ENCODE measurements at places on chromosomes 1 and 21.

- peak; percentile 71 for DNase-seq
Measured at GRCh38 chr1:202135221-202135721, 9.3 kb downstream of the ARL8A start.

DNA sequence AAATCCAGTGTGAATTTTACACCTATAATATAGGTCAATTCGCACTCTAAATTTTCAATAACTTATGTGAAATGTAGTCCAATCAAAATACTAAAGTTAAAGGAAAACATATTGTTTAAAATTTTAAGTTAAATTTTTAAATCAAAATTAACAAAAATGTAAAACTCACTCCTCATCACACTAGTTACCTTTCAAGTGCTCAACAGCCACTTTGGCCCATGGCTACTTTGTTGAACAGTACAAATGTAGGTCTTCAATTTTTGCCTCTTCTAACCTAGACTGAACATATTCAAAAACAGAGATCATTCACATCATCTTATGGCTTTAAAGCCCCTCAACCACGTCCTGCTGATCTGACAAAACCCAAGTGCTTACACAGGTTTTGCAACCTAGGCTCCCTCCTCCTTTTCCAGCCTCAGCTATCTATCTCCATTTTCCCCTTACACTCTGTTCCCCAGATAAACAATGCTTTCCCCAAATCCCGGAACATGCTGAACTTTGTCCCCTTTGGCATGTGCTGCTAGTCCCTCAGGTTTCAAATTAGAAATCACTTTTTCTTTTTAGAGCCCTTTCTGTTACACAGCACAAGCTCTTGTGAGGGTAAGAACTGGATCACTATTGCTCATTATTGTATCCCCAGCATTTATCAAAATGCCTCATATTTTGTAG, 110.6 kb downstream of the AKT3 start:
- peak; percentile 38 for DNase-seq

GRCh38 chr1:51973587-51974474, 16.7 kb downstream of the RAB3B start:
- no peak for DNase-seq

DNA sequence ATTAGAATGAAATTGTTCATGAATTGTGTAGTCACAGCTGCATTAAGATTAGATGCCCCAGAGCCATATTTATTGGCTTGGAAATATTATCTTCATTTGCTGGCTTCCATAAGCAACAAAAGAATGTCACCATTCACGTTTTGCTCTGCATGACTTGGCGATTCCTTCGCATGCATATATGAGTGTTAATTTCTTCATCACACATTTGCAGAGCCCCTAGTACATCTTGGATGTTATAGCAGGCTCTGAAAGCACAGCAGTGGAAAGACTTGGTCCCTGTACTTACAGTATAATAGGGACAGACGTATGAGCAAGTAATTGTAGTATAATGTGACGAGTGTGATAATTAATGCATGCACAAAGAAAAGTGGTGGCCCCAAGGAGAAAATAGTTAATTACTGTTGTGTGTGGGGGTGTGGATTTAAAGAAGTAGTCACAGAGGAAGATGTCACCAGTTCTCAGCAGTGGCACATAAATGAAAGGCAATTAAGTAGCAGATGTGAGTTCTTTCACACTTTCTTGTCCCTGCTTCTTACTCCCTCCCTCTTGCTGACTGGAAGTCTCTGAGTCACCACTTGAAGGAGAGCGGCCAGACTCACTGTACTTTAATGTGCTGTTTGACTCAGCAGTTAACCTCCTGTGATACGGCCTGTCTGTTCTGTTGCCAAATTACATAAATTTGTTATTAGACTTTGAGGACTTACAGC, 21.0 kb downstream of the S100A10 start:
- DNase-seq = peak; percentile 84

DNA sequence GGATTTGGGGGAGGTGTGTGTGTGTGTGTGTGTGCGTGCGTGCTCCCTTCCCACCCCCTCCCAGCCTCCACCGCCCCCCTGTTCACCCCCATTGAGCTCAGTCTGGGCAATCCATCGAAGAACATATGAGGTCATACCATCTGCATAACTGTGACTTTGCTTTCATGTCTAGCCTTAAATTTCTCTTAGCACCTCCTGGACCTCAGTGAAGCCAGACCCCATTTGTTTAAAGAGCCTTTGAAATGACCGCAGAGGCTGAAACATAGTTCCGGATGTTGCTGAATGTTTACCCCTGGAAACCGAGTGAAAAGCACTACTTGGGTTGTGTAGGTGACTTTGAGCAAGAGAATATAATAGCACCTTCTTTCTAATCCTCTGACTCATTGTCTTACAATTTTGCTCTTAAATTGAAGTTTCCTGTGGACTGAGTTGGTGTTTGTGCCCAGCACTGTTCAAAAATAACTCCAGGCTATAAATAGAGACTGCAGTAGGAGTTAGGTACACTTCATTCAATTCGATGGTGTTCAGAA, 75.4 kb downstream of the UBE4B start:
- no peak for DNase-seq

DNA sequence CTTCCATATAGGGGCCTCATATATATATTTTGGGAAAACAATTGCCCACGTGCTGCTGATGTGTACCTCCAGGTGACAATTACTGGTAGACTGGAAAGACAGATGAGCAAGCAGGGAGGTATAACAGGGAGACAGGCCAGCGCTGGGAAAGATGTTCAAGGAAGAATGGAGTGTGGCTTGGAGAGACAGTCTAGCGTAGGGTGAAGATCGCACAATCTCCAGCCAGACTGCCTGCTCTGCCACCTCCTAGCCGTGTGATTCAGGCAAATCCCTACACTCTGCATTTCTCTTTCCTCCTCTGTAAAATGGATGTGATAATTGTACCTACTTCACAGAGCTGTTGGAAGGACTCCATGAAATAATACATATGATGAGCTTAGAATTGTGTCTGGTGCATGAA, 66.1 kb downstream of the TMCO4 start:
- no peak for DNase-seq

- peak; percentile 77 for DNase-seq
Measured at GRCh38 chr1:167648978-167649744, 19.1 kb downstream of the RCSD1 start.

- no peak for DNase-seq
Measured at GRCh38 chr21:39451332-39452206, at the start of gene SH3BGR. Gene SH3BGR (plus strand): TSS chr21:39451970. CDS start chr21:39452097, 127 bp downstream.

DNA sequence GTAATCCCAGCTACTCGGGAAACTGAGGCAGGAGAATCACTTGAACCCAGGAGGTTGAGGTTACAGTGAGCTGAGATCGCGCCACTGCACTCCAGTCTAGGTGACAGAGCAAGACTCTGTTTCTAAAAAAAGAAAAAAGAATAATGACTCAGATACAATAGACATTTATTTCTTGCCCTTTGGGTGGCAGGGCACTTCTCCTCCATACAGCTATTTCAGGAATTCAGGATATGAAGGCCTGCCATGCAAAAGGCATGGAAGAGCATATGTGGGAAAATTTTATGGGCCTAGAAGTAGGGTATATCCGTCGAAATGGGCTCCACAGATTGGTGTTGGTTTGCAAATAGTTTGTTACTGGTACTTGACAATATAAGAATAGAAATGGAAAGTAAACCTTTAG, 20.2 kb upstream of the POGZ start:
- no peak for DNase-seq

DNA sequence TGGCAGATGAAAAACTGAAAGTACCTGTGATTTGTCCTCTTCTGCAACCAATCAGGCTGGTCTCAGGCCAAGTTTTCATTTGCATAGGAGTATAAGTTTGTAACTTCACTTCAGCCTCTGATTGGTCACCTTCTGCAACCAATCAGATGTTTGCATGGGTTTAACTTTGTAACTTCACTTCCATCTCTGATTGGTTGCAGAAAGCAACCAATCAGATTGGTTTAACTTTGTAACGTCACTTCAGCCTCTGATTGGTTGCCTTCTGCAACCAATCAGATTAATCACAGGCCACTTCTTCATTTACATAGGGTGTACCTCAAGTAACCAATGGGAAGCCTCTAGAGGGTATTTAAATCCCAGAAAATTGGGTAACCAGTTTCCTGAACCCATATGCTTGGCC, 18.9 kb upstream of the TUT4 start:
- peak; percentile 52 for DNase-seq

DNA sequence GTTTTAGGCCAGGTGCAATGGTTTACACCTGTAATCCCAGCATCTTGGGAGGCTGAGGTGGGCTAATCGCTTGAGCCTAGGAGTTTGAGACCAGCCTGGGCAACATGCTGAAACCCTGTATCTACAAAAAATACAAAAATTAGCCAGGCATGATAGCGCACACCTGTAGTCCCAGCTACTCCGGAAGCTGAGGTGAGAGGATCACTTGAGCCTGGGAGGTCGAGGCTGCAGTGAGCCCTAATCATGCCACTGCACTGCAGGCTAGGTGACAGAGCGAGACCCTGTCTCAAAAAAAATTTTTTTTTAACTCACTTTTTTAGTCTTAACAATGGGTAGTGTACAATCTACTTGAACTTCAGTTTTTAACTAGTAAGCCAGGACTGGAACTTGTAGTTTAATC, 137.5 kb downstream of the HS2ST1 start:
- no peak for DNase-seq

GRCh38 chr1:206690516-206690915, 5.8 kb downstream of the MAPKAPK2 start:
- no peak for DNase-seq

DNA sequence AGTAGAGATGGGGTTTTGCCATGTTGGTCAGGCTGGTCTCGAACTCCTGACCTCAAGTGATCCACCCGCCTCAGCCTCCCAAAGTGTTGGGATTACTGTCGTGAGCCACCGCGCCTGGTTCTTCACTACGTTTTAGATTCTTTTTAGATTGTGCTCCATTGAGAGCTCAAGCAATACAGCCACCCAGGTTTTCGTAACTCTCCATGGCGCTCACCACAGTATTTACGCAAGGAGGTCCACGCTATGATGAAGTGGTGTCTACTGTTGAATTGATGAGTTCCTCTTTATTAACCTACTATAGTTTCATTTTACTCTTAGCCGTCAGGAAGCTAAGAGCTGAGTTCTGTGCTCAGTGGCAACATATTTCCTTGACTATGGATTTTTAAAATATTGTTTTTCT, 1.8 kb upstream of the KIF1B start:
- DNase-seq = peak; percentile 88

GRCh38 chr1:206460836-206461426, 9.3 kb upstream of the IKBKE start:
- peak; percentile 31 for DNase-seq

- DNase-seq = no peak
Measured at GRCh38 chr1:76826072-76826845, 41.0 kb upstream of the ST6GALNAC5 start.

- DNase-seq = no peak
Measured at GRCh38 chr1:232901255-232901654, 49.2 kb upstream of the NTPCR start.

- DNase-seq = no peak
Measured at GRCh38 chr1:31000301-31000700, 65.2 kb downstream of the PUM1 start.

- peak; percentile 42 for DNase-seq
Measured at GRCh38 chr1:157969697-157970485, 23.6 kb upstream of the KIRREL1 start.

GRCh38 chr21:42542196-42542595, 28.5 kb downstream of the SLC37A1 start:
- no peak for DNase-seq

DNA sequence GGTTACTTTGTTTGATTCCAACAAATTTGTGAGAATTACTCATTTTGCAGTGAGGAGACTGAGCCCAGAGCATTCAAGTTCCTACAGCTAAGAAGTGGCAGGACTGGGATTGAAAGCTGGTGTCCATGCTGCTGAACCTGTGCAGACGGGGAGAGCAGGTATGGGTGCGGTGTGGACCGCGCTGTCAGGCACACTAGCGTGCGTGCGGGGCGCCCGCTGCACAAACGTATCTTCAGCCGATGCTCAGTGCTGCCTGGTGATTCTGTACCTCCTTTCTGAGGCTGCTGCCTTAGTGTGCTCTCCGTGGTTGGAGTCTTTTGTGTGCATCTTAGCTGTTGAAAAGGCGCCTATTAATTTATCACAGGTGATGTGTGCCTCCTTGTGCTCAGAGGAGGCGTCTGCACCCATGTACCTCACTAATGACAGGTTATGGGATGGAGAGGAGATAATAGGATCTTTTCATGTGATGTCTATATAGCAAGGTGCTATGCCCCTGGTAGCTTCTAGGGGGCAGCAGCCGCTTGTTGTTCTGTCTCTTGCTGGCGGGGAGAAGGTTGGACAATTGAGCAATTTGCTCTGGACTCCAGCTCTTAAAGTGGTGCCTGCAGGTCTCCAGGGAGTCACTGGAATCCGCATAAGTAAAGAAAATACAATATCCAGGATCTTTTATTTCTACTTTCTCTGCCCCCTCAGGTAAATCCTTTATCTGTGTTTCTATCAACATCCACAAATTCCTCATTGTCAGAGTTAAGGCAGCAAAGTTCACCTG, 32.5 kb downstream of the PEX14 start:
- DNase-seq = peak; percentile 92

DNA sequence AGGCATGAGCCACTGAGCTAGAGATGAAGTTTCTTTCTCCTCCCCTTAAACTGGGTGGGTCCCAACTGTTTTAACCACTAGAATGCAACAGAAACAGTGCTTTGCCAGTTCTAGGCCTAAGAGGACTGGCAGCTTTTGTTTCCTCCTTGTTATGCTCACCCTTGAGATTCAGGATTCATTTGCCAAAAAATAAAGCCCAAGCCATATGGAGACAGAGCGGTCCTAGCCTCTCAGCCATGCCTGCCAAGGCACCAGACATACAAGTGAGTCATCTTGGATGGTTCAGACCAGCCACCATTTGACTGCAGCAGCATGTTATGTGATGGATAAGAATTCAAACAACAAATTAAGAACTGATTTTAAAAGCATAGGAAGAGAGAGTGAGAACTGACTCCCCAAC, 38.1 kb upstream of the STUM start:
- DNase-seq = no peak

DNA sequence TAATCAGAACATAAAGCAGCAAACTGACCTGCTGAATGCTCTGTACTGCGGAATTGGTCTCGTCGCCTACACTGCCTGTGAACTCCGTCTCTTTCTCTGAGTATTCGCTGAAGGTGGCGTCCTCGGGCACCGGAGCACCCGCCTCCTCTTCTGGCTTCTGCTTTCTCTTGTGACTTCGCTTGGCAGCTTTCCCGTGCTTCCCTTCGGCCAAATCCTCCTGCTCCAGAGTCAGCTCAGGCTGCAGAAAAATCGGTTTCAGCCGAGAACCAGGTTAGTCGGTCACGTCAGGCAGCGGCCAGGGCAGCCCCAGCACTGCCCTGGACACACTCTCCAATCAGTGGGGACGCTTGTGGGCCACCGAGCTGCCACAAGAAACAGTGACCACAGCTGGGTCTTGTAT, 35.8 kb upstream of the RIPK4 start:
- DNase-seq = no peak

- peak; percentile 51 for DNase-seq
Measured at GRCh38 chr1:12643079-12643478, 806 bp upstream of the AADACL4 start.

DNA sequence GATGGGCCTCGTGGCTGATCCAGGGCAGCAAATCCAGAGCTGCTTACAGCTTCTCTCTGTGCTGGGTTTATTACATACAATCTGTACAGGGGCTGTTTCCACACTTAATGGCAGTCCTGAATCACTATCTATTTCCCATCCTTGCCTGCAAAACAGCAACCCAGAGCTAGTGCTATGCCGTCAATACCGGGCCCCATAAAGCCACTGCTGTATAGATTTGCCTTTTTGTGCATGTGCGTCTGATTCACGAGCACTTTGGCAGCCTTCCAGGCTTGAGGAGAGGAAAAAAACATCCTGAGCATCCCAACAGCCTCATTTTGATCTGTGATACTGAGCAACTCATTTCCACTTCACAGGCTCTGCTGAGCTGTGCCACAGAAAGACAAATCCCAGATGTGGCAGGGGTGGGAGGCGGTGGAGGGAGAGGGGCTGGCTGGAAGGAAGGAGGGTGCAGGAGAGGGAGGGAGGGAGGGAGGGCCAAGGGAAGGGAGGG, 65.2 kb upstream of the TARBP1 start:
- DNase-seq = no peak

All from NB4 (cell line).